ENCODE measurements at places on chromosomes 6 and 20.

DNA sequence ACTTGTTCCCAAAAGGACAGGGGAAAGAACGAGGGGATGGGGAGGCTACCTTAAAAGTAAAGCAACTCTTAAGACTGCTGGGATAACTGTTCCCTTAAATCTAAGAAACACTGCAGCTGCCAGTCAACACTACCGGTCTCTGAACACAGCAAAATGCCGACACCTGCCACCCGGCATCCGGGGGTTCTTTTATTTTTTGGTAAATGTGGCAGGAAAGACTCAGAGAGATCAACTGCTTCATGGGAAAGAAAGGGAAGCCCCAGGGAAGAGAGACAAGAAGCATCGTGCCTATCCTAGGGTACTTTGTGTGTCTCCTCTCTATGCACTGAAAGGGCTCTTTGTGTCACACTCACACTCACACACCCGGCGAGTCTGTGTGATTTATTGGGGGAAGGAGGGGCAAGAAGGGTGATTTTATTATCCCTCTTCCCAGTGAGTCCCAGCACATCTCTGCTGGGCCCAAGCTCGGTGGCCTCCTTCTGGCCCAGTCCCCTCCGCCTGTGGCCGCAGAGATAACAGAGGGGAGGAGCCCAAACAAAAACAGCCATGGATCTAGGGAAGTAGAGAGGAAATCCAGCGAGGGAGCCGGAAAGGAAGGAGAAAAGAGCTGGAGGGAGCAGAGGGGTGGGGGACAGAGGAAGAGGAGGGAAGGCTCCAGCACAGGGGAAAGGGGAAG, 1.4 kb downstream of the FYN start:
- no peak for DNase-seq

DNA sequence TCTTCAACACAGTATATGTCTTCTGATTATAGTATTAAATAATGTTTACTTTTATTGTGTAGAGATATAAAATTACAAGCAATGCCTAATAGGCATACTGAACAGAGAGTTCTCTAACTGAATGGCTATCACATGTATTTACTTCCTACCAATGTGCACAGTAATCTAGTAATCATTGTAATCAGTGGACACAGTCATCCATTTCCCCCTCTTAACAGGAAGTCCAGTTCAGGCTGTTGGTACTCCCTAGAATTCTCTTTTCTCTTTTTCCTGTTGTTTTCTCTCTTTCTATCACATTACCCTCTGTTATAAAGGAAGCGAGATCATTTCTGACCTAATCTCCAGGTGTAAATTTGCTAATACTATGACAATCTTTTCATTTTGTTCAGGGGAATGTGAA, 172.5 kb downstream of the HTR1B start:
- no peak for DNase-seq

GRCh38 chr6:158284007-158284875, 28.0 kb upstream of the TULP4 start:
- DNase-seq, result no peak

DNA sequence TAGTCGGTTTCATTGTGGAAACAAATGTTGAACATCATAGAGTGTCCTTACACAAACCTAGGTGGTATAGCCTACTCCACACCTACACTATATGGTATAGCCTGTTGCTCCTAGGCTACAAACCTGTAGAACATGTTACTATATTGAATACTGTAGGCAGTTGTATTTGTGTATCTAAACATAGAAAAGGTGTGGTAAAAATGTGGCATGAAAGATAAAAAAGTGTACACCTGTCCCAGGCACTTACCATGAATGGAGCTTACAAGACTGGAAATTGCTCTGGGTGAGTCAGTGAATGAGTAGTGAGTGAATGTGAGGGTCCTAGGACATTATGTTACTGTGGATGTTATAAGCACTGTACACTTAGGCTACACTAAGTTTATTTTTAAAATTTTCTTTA, 103.0 kb downstream of the ZFAND3 start:
- no peak for DNase-seq

DNA sequence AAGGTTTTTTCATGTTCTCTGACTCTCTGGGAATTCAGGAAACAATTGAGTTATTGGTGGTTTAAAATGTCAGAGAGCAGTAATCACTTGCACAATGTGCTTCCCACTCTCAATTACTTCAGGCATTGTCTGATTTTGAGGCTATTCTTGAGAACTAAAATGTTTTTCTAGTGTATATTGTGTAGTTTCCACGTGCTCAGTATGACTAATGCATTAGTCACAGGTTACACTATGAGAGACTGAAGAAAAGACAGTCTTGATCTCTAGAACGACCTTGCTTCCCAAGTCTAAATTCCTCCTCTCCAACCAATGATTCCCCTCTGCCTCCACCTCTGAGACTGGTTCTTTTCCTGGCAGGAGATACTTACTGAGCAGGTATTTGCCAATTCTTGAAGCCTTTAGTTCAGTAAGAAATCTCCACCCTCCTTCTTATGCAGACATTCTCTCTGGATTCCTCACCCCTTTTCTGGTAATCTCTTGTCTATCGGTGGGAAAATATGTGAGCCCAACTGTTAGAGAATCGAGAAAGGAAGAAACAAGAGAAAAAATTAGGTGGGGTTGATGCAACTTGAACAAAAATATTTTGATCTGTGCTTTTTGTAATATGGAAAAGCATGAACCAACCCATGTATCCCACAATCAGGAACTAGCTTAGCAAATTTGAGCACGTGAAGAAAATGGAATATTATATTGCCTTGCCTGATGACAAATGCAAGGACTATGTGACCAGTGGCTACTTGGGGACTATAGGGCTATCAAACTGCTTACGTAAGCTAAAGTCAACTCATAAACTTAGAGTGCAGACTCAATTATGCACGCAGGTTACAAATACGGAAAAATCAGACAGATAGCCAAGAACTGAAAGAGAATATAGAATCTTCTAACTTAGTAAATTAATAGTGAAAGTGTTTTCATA, 61.1 kb upstream of the SLC22A16 start:
- DNase-seq, result peak; percentile 30

- no peak for DNase-seq
Measured at GRCh38 chr6:134930463-134930862, 19.4 kb downstream of the ALDH8A1 start.

Measured in GM13977 (cell line).